ENCODE measurements at places on chromosomes 2 and 18.

- DNase-seq, result no peak
Observed at GRCh38 chr2:47162780-47163179, 7.7 kb upstream of the STPG4 start.

DNA sequence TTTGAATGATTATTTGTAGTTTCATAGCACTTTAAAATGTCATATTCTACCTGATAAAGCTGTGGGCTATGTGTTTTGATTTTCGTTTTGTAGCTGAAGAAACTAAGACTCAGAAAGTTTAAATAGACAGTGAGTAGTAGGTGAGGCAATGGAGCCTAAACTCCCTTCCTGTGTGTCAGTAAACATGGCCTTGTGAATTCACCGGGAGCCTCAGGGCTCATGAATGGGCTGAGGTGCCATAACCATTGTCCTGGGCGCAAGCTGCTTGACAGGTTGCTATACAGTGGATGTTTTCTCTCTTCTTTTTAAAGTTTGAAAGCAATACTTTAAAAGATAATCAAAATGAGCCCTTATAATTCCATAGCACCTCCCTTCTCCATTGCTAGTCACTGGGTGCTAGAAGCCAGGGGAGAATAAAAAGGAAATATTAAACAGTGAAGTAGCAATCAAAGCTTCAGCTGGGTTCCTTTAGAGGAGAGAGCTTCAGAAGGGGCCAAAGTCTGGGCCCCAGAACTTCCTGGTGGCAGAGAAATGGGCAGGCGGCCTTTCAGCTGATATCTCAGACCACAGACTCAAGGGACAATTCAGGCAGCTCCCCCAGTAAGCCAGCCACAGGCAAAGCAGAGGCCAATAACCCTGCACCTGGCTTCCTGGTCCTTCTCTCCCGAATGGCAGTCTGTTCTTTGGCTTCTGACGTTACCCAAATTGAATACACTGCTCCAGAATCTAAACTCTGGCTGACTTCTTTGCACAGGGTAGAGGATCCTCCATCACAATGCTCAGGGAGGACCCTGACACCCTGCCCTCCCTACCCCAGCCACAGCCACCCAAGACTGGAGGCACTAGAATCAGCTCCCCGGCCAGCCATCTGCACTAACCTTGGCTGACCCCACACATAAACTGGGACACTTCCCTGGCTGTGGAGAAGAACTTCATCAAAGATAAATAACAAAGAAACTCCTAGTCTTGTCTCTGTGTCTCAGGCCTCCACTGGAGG lies 51.8 kb upstream of the NPAS2 start:
- DNase-seq, result no peak

GRCh38 chr2:25426326-25426725 lies 84.6 kb upstream of the DNMT3A start:
- DNase-seq, result no peak

GRCh38 chr2:149465873-149466272 lies 121.7 kb downstream of the MMADHC start:
- no peak for DNase-seq

- DNase-seq, result no peak
Observed at GRCh38 chr2:157334797-157335196, 9.2 kb upstream of the ERMN start.

DNA sequence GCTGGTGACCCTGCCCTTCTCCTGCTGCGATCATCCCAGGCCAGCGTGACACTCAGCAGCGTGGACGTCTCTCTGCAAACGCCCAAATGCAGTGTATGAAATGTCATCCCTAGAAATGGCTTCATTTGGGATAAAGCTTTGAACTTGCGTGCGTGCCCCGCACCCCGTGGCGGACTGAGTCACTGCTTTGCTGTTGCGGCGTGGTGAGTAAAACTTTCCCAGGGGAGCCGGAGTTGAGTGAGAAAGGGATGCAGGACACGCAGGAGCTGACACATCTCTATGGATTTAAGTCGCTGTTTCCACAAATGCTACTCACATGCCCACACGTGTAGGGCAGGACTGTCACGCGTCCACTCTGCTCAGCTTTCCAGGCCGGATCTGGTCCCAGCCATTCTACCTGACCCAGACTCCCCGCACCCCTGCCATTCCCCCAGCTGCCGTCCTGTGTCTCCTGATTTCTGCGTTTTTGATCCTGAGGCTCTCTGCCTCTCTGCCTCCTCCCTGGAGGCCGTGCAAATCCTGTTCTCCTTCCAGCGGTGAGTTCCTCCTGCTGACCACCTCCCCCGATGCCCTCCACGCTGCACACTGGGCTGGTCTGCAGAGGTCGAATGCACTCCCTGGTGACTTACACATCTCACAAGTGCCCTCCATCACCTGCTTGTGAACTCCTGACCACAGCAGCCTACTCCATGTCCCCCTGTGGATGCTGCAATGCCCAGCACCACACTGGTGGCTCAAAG lies 88.9 kb downstream of the MBP start:
- no peak for DNase-seq

GRCh38 chr2:6368281-6368680 lies 497.4 kb downstream of the CMPK2 start:
- no peak for DNase-seq

DNA sequence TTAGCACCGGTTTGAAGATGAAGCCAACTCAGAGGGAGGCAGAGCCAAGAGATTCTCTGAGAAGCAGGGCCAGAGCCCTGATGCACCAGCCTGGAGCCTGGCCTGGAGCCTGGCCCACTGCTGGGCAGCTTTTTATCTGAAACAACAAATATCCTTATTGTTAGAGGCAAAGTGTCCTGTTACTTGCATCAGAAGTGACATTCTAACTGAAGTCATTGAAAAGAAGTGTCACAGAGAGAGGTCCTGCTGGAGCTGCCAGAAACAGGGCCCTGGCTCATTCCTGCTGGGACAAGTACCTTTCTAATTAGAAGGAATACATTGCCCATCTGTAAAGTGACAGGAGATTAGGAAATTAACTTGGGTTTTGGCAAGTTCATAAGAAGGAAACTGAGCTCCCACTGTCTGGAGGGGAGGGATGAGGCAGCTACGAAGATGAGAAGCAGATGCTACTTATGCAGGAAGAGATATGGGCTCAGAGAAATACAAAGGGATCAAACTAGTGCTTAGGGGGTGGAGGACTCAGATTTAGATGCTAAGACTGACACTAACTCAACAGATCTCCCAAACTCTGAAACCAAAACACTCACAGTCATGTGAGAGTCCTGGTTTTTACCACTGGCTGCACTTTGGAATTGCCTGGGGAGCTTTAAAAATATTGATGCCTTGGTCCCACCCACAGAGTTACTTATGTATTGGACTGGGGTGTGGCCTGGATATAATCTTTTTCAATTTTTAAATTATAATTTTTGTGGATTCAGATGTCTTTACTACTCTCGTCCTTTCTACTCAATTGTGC lies 11.0 kb upstream of the HK2 start:
- DNase-seq, result no peak

GRCh38 chr2:15708161-15708560 lies 116.5 kb downstream of the DDX1 start:
- DNase-seq, result no peak

DNA sequence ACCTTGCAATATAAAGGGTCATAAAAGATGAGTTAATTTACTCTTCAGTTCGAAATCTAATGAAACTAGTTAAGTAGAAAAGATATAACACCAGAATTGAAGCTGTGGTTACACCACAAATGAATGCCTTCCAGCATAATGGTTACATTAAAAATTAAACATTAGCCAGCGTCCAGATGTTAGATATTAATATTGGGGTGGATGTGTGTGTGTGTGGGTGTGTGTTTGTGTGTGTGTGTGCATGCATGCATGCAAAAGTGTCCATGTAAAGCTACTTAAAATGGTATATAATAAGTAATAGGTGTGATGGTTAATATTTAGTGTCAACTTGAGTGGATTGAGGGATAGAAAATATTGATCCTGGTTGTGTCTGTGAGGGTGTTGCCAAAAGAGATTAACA lies 170.4 kb upstream of the FN1 start:
- DNase-seq, result no peak

DNA sequence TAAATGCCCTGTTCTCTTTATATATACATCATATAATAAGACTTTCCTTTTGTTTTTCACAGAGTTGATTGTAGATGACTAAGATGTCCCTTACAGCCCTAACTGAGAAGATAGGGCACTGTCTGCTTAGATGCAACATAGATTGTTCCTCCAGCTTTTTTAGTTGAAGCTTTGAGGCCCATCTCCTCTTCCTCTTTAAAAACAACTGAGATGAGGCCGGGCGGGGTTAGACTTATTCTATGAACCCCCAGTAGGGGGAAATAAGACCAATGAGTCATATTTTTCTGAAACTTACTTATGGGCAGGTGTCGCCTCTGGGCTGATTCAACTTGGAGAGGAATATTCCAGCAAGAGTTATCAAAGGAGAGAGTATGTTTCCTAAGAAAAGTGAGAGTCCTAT lies 84.6 kb downstream of the FBXO15 start:
- DNase-seq, result no peak

- DNase-seq, result no peak
Observed at GRCh38 chr2:190678444-190679162, 29.7 kb downstream of the NAB1 start.

DNA sequence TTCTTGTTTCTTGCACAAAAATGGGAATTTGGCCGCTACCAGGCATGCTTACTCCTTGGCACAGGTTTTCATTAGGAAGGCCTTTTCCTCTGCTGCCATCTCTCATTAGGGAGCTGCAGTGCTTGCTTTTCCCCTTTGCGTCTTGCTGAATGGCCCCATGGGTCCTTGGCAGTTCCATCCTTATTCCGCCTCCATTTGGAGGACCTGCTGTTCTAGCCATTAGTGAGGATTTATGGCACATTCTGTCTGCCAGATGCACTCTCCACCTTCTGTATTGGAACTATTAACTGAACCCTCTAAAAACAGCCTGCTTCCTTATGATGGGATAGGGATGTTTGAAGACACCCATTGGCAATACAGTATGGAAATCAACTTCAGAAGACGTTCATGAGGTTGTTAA lies 103.5 kb upstream of the NOSTRIN start:
- DNase-seq, result no peak

DNA sequence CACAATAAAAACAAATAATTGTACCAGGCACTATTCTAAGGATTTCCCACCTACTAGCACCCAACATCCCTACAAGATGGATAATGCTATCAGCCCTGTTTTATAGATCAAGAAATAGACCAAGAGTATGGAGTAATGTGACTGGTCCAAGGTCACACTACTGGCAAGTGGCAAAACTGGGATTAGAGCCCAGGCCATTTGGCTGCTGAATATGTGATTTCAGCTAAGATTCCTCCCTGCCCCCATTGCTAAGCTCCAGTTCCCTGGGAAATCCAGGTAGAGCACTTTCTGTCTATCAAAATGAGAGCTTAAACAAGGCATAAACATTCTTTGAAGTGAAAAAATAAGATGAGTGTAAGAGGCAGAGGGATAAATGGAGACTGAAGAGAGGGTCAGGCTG lies 157.8 kb downstream of the DNAH6 start:
- DNase-seq, result no peak

DNA sequence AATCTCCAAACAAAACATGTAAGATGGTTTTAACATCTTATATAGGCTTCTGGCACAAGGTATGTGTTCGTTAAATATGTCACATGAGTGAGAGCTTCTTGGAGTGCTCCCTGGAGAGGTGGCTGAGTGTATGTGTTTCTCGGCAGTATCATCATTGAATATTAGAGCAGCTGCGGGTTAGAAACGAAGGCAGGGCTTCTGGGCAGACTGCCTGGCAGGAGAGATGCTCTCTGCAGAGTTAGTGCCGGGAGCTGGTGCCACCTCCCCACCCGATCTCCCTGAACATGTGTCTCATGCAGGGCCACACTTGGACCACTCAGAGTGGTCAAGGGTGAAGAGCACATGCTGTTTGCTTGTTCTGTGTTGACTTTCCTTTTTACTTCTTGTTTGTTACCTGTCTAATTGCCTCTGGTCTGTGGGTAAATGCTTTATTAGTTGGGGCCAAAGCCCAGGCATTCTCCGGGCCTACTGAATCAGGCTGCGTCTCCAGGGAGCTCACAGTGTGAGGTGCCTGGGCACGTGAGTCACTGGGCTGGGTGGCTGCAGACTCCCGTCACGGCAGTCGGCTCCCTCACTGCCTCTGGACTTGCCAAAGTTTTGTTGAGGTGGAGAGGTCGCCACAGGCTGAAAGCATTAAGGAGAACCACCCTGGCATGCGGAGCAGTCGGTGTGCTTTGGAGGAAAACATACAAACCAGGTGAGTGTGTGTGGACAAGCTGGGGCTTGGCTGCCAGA lies 246.6 kb downstream of the FHOD3 start:
- DNase-seq, result no peak

DNA sequence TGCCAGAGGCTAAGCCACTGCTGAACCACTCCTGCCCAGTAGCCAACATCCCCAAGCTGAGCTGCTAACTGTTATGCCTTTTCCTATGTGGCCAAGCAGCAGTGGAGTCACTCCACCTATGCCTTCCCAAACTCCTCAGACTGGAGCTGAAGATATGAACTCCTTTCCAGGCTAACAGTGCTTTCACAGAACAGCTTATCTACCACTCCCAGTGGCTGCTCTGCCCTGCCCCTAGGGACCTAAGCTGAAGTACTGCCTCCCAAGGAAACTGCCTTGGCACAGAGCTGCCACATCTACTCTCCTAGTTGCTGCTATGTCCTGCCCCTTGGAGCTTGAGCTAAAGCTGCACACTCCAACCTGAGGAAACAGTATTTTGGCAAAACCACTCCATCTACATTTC lies 275.9 kb downstream of the RBM43 start:
- DNase-seq, result no peak

- DNase-seq, result no peak
Observed at GRCh38 chr2:179990676-179991317, 16.3 kb downstream of the CWC22 start.

GRCh38 chr2:205695460-205695991 lies 13.2 kb downstream of the NRP2 start:
- DNase-seq, result no peak

DNA sequence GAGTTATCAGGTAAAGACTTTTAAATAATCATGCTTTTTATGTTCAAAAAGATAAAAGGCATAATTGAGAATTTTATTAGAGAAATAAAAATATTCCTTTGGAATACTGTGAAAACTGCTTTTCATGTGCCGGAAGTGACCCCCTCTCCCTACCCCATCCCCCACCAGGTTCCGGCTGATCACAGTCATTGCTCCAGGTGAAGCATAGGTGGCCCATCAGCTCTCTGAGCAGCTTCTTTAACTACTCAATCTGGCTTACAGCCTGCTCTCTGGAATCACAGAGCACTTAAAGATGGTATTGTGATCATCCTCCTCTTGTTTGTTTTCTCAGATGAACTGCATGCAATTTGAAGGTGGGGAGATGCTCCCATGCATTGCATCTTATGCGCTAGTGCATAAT lies 257.7 kb downstream of the EN1 start:
- no peak for DNase-seq

- DNase-seq, result no peak
Observed at GRCh38 chr2:234480337-234480736, 16.5 kb downstream of the ARL4C start.

DNA sequence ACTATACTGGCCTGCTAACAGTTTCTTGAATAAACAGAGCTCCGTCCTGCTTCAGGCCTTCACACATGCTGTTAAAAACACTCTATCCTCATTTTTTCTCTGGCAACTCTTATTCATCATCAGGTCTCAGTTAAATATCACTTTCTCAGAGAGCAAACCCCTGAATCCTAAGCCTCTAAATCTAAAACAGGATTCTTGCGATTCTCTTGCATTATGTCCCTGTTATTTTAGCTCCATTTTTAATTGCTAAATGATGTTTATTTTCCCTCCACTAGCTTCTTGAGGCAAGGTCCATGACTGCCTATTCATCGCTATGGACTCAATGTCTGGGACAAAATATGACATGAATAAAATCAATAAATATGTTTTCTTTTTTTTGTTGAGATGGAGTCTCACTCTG lies 190.7 kb upstream of the SMAD7 start:
- DNase-seq, result peak; percentile 41

GRCh38 chr2:85327160-85327821 lies 498 bp downstream of the TGOLN2 start:
- no peak for DNase-seq

GRCh38 chr18:48896326-48896874 lies 54.4 kb downstream of the SMAD7 start:
- DNase-seq, result no peak

All from NCI-H1930 (cell line).